ENCODE measurements at places on chromosomes 11 and 22. TPM values are rescaled to one million over a fixed set of nuclear protein-coding genes. Genes with fewer than 3 reads are reported as not detected.

OR5D14 gene
- not detected for total RNA-seq

POU2AF3 gene
- not detected for total RNA-seq

PATE2 gene
- not detected for total RNA-seq

ALX4 gene
- not detected for total RNA-seq

MMP1 gene
- total RNA-seq = not detected

SYT12 gene
- not detected for total RNA-seq

FOXRED2 gene
- 28.4 TPM for total RNA-seq

TYR gene
- total RNA-seq = not detected

SLC6A5 gene
- total RNA-seq = not detected

NCAPH2 gene
- 152 TPM for total RNA-seq

PIWIL4 gene
- total RNA-seq = 0.21 TPM

DGAT2 gene
- 1.6 TPM for total RNA-seq

TRIM6 gene
- 0.89 TPM for total RNA-seq

MPZL2 gene
- 20.1 TPM for total RNA-seq

PHETA2 gene
- 2.1 TPM for total RNA-seq

ST14 gene
- total RNA-seq = 0.14 TPM

AHNAK gene
- total RNA-seq = 12.5 TPM

MMP11 gene
- total RNA-seq = 0.44 TPM

ART1 gene
- not detected for total RNA-seq

RIC3 gene
- total RNA-seq = 11.7 TPM

KCNJ4 gene
- total RNA-seq = not detected

CFAP300 gene
- total RNA-seq = not detected

RBM7 gene
- total RNA-seq = 45.4 TPM

PRODH gene
- total RNA-seq = not detected

MTNR1B gene
- total RNA-seq = not detected

CDON gene
- total RNA-seq = 2.6 TPM

MS4A8 gene
- total RNA-seq = not detected

APOBEC3G gene
- 44.2 TPM for total RNA-seq

SIK3 gene
- 24.0 TPM for total RNA-seq

ARHGAP20 gene
- 0.28 TPM for total RNA-seq

SLN gene
- total RNA-seq = not detected

FXYD2 gene
- 8.8 TPM for total RNA-seq

P2RX3 gene
- not detected for total RNA-seq

KRTAP5-7 gene
- total RNA-seq = not detected

TMEM191B gene
- 1.5 TPM for total RNA-seq

NAALAD2 gene
- not detected for total RNA-seq

NCR3LG1 gene
- total RNA-seq = 5.0 TPM

All from activated naive CD8-positive, alpha-beta T cell treated with anti-CD3 and anti-CD28 coated beads for 36 hours (primary cell).